Stimulated activated CD8-positive, alpha-beta memory T cell treated with anti-CD3 and anti-CD28 coated beads, Interleukin-4, amount 100 ng/mL, for 1 hour (primary cell): ENCODE measurements at places on chromosomes 3 and 15.

DNA sequence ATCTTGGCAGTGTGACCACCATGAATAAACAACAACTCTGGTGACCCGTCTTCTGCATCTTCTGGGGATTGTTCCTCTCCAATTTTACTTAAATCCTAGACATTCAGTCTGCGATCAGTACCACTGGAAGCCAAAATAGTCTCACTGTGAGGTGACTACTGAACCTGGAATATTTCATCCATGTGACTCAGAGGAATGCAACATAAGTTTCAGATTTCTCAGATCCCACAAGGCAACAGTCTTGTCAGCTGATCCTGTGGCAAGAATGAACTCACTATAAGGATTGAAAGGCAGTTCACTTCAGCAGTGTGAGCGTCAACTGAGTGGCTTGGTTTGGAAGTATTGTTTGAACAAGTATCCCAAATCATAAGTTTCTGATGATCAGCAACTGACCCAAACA lies 13.2 kb downstream of the NSUN3 start:
- DNase-seq, result no peak

DNA sequence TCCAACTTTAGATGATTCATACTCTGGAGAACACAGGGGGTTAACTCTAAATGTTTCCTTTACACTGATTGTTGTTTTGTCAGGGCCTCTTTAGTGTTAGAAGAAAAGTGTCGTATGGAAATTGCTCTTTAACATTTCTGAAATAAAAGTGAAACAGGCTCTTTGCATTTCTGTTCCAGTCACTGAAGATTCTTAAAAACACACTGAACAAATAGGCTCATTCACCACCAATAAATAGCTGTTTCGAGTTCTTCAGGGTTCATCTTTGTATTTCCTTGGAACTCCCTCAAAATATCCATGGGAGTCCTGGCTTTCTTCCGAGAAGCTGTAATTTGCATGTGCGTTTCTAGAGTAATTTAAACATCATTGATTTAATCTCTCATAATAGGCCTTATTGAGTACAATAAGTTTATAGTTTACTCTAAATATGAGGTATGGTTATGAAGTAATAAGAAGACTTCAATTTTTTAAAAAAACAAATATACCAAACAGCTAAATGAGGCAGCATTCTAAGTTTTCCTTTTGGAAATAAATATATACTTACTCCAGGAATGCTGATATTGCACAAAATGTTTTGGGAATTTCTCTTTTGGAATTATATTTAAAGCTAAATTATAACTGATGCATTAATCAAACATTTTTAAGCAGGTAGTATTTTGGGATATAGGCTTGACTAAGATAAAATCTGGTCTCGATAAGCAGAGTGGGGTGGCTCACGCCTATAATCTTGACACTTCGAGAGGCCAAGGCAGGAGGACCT lies 327.4 kb downstream of the EPHA3 start:
- no peak for DNase-seq

DNA sequence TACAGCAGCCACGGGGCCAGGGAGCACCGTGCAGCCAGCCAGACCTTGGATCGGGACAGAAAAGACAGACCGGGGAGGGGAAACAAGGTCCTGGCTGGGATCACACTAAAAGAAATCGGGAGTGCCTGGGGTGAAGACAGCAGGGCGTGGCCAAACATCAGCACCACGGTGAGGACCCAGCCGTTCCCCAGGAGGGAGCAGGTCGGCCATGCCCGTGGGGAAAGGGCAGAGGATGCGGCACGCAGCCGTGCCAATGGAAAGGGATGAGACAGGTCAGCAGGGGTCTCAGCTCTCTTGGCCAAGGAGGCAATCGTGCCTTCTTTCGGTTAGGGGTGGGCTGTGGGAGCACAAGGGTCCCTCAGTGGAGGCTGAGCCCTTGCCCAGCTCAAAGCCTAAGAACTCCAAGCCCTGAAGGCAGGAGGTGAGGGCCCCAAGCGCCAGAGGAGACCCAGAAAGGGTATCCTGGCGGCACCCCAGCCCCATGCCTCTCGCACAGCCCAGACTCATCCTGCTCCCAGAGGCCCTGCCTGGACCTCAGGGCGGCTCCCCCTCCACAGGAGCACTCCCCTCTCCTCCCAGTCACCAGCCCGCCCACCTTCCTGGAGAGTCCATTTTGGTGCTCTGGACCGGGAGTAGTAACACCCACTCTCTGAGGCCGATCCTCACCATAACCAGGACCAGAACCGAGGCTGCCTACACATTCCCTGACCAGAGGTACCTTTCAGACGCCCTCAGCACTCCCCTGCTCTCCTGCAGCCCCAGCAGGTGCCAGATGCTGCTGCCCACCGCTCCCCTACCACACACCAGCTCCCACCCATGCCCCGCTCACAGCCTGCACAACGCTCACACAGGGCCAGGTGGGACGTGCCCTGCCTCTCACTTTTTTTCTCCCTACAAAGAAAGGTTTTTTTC lies 23.2 kb upstream of the OCA2 start:
- no peak for DNase-seq

GRCh38 chr15:89098281-89098680 lies 10.0 kb downstream of the ABHD2 start:
- DNase-seq, result no peak

- no peak for DNase-seq
These were observed 54.6 kb upstream of the VILL start for GRCh38 chr3:37935756-37936666.

- no peak for DNase-seq
These were observed 200.5 kb downstream of the TPRG1 start for GRCh38 chr3:189372243-189372642.

- no peak for DNase-seq
These were observed 51.3 kb upstream of the FGD5 start for GRCh38 chr3:14767245-14768051.

DNA sequence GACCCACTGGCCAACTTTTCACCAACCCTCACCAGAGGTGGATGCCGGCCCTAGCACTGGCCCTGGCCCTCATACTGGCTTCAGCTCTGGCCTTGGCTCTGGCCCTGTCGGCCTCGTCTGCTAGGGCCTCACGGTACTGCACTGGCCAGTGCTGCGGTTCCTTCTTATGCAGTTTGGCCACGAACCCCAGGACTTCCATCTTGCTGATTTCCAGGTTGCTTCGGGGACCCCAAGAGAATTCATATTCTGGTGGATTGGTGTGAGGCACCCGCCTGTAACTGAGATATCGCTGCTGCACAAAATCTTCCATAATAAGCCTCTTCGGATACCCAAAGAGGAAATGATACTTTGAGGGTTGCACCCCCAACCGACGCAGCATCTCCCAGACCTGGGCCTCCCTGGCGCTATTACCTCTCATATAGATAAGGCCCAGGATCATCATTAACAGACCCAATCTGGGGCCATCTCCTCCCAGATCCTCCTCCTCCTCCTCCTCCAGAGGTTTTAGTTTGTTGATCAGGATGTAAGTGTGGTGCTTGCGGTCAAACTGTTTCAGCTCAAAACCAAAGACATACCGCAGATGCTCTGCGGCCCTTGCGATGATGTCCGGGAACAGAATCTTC lies 883 bp downstream of the MAGEF1 start:
- DNase-seq, result no peak

- no peak for DNase-seq
These were observed 79.6 kb upstream of the SPATA12 start for GRCh38 chr3:56980798-56981390.

GRCh38 chr3:188926741-188927511 lies 244.8 kb upstream of the TPRG1 start:
- no peak for DNase-seq

DNA sequence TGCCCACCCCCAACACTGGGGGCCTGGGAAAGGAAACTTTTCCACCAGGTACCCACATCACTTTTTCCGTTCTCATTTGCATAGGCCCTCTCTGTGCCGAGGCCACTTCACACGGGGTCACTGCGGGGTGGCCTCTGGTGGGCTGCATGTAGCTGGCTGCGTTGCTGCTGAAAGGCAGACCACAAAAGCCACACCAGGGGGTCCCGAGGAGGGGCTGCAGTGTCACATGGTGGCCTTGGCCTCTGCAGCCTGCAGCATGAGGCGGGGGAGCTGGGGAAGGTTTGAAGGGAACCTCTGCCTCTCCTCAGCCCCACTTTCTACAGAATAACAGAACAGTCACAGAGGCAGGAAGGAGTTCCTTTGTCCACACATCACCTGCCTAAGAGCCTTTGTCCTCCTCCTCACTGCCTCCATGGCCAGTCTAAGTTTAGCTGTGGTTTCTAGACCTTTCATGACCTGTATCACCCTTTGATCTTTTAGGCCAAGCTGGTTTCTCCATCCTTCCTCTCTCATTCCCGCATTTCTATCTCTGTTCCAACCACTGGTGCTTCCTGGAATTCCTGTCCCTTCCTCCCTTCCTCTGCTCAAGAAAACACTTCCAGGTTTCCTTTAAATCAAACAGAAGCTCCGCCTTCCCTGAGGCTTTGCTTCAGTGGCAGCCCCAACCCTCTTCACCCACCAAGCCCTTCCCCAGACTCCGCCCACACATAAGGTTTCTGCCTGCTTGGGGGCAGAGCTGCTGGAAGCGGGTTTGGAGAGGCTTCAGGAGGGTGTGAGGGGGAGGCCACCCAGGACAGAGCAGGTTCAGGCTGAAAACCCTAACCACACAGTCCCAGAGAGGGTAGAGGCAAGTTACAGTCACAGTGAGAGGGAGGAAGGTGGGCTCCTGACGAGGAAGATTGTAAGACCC lies 150.7 kb upstream of the TLE3 start:
- DNase-seq, result no peak

- DNase-seq, result no peak
These were observed 110.6 kb downstream of the ABI3BP start for GRCh38 chr3:100882571-100882984.
